ENCODE measurements at places on chromosomes 1 and 21. TPM values are rescaled to one million over a fixed set of nuclear protein-coding genes. Genes with fewer than 3 reads are reported as not detected.
A peak's percentile ranks its signal among the peaks of the same experiment; 100 is the strongest.

GRCh38 chr1:248740876-248741275 is 14.7 kb downstream of the LYPD8 start:
- DNase-seq, result no peak
- H3K4me3 ChIP-seq, result no peak overlapping the region
- peaks cover 14% of the 10 kb centered on the region for H3K27me3 ChIP-seq
- H3K27ac ChIP-seq, result no peak overlapping the region

- DNase-seq, result no peak
- H3K27me3 ChIP-seq, result peaks cover 13% of the 10 kb centered on the region
- H3K4me1 ChIP-seq, result peaks cover 14% of the 10 kb centered on the region
- H3K36me3 ChIP-seq, result no peaks in the 10 kb centered on the region
- H3K4me3 ChIP-seq, result no peak overlapping the region
- no peak overlapping the region for H3K27ac ChIP-seq
Measured at GRCh38 chr1:15016526-15016925, 137.0 kb upstream of the TMEM51 start.

DNA sequence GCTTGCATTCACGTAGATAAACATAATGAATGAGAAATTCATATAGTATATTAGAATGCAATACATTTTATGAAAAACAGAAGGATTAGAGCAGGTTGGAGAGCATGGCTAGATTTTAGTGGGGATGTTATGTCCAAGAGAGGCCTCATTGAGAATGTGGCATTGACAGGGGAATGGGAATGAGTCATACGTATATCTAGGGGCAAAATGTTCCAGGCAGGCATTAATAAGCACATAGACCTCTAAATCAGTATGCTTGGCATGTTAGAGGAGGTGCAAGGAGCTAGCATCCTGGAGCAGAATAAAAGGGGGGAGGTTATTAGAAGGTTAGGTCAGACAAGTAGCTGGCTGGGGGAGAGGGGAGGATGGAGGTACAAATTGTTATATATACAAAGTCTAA is 93.0 kb downstream of the USH2A start:
- H3K27me3 ChIP-seq, result no peaks in the 10 kb centered on the region
- no peaks in the 10 kb centered on the region for H3K4me1 ChIP-seq
- no peaks in the 10 kb centered on the region for H3K36me3 ChIP-seq
- H3K4me3 ChIP-seq, result no peak overlapping the region

DNA sequence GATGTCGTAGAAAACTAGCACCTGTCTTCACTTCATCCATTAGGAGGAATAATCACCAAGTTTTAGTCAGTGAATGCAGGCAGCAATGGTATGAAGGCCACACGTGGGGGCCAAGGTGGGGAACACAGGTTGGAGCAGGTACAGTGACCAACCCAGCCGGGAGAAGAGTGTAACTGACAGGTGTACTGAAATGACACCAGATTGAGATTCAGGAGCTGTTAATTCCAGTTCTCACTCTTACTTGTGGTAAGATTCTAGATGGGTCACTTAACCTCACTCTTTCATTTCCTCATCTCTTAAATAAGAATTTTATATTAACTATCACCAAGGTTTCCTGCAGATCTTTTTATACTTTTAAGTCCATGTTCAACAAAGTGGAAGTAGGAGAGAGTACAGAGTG is 206.2 kb upstream of the PTBP2 start:
- no peaks in the 10 kb centered on the region for H3K4me1 ChIP-seq
- no peaks in the 10 kb centered on the region for H3K36me3 ChIP-seq
- H3K27ac ChIP-seq, result no peak overlapping the region
- DNase-seq, result no peak

- H3K4me1 ChIP-seq, result no peaks in the 10 kb centered on the region
- H3K36me3 ChIP-seq, result no peaks in the 10 kb centered on the region
- H3K27me3 ChIP-seq, result peaks cover 6% of the 10 kb centered on the region
- H3K27ac ChIP-seq, result no peak overlapping the region
- DNase-seq, result no peak
Measured at GRCh38 chr1:234253732-234254131, 119.5 kb upstream of the COA6 start.

GRCh38 chr1:236809148-236809547 is 14.1 kb downstream of the MTR start:
- no peak for DNase-seq
- peaks cover 82% of the 10 kb centered on the region for H3K36me3 ChIP-seq
- no peak overlapping the region for H3K4me3 ChIP-seq
- peaks cover 42% of the 10 kb centered on the region for H3K4me1 ChIP-seq
- H3K27ac ChIP-seq, result peak overlapping the region; percentile 2
- no peaks in the 10 kb centered on the region for H3K27me3 ChIP-seq

GRCh38 chr1:180954005-180954800 is 41.5 kb downstream of the KIAA1614 start:
- H3K4me3 ChIP-seq, result peak overlapping the region; percentile 74
- peaks cover 12% of the 10 kb centered on the region for H3K36me3 ChIP-seq
- peak overlapping the region; percentile 27 for H3K27ac ChIP-seq
- DNase-seq, result peak; percentile 65
- H3K4me1 ChIP-seq, result peaks cover 16% of the 10 kb centered on the region

DNA sequence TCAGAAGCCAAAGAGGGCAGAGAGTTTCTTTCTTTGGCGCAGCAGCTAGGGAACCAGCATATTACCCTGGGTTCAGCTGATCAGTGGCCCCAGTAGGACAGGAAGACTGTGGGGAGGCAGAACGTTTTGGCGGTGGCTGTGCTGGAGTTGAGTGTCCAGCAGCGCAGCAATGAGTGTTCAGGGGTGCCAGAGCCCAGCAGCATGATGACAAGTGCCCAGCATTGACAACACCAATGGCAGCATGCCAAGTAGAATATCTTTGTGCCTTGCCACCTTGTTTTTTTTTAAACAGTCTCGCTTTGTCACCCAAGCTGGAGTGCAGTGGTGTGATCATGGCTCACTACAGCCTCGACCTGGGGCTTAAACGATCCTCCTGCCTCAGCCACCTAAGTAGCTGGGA is 106.7 kb upstream of the CDC42BPA start:
- peaks cover 18% of the 10 kb centered on the region for H3K4me1 ChIP-seq
- H3K27me3 ChIP-seq, result no peaks in the 10 kb centered on the region
- H3K36me3 ChIP-seq, result no peaks in the 10 kb centered on the region
- H3K27ac ChIP-seq, result no peak overlapping the region
- no peak for DNase-seq

Gene KCNH1
- total RNA-seq, result not detected

DNA sequence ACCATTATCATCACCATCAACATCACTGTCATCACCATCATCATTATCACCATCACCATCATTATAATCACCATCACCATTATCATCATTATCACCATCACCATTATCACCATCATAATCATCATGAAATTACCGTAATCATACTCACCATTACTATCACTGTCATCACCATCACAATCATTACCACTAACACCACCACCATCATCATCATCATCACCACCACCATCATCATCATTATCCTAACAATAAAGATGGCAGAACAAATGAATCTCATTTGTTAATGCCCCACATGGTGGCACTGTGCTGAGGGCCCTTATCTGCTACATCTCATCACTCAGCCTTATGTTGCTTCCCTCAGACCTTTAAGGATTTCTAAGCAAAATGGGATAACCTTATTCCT is 9.4 kb upstream of the PLA2G2E start:
- no peaks in the 10 kb centered on the region for H3K4me1 ChIP-seq
- no peaks in the 10 kb centered on the region for H3K36me3 ChIP-seq
- H3K27me3 ChIP-seq, result no peaks in the 10 kb centered on the region
- H3K27ac ChIP-seq, result no peak overlapping the region
- H3K4me3 ChIP-seq, result no peak overlapping the region

DNA sequence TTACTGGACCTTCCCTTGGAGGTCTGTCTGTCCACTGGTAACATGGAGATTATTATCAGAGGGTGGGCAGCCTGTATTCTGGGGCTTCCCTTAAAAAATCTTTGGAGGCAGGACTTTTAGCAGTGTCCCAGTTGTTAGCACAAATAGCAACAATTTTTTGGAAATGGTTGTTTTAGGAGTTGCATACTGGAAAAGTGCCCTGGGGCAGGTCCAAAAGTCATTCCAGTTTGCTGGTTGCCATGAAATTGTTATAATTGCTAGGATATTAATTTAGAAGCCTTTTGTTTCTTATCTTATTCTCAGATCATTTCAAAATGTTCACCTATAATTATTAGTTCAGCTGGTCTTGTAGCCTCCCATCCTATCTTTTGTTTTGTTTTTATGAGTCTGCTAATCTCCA is 71.0 kb downstream of the PTGS2 start:
- no peak overlapping the region for H3K27ac ChIP-seq
- no peaks in the 10 kb centered on the region for H3K27me3 ChIP-seq
- no peak overlapping the region for H3K4me3 ChIP-seq
- DNase-seq, result no peak
- H3K36me3 ChIP-seq, result no peaks in the 10 kb centered on the region

- no peaks in the 10 kb centered on the region for H3K36me3 ChIP-seq
- peaks cover 4% of the 10 kb centered on the region for H3K27me3 ChIP-seq
- H3K4me3 ChIP-seq, result no peak overlapping the region
- no peak overlapping the region for H3K27ac ChIP-seq
Measured at GRCh38 chr1:213444224-213444623, 393.2 kb downstream of the RPS6KC1 start.

DNA sequence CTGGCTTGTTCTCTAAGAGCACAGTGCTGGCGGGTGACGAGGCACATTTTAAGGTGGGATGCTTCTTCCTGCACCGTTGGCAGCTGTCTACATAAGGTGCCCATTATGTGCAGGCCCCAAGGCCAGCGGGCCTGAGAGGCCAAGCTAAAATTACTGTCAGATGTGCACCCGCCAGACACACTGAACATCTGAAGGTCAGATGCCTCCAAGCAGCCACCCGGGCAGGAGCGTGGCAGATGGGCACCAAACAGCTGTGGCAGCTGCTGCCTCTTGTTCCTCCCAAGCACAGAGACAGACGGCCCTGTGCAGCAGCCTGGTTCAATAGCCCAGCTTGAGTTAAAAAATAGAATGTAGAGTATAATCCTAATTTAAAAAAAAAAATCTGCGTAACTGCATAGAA is 211.9 kb upstream of the EDN2 start:
- H3K4me1 ChIP-seq, result peaks cover 27% of the 10 kb centered on the region
- H3K36me3 ChIP-seq, result no peaks in the 10 kb centered on the region
- H3K4me3 ChIP-seq, result no peak overlapping the region
- H3K27ac ChIP-seq, result peak overlapping the region; percentile 65
- H3K27me3 ChIP-seq, result no peaks in the 10 kb centered on the region
- DNase-seq, result no peak

DNA sequence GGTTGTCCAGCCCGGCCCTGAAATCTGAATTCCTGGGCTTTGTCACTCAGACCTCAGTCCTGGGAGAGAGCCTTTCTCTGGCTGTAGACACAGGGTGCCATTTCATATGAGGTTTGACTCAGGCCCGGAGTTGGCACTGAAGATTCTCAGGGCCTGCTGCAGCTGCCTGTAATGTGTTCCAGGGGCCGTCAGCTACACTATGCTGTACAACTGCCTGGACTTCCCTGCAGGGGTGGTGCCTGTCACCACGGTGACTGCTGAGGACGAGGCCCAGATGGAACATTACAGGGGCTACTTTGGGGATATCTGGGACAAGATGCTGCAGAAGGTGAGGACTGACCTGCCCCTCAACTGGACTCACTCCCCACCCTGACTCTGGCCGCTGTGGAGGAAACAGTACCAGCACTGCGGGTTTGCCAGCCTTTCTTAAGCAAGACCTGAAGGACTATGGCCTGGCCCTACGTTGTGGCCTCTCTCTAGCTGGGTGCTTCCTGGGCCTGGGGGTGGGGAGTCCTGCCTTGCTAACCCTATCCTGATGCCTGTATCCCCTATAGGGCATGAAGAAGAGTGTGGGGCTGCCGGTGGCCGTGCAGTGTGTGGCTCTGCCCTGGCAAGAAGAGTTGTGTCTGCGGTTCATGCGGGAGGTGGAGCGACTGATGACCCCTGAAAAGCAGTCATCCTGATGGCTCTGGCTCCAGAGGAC is 18.9 kb downstream of the FAAH start:
- no peak overlapping the region for H3K27ac ChIP-seq
- H3K36me3 ChIP-seq, result peaks cover 4% of the 10 kb centered on the region
- no peak overlapping the region for H3K4me3 ChIP-seq

DNA sequence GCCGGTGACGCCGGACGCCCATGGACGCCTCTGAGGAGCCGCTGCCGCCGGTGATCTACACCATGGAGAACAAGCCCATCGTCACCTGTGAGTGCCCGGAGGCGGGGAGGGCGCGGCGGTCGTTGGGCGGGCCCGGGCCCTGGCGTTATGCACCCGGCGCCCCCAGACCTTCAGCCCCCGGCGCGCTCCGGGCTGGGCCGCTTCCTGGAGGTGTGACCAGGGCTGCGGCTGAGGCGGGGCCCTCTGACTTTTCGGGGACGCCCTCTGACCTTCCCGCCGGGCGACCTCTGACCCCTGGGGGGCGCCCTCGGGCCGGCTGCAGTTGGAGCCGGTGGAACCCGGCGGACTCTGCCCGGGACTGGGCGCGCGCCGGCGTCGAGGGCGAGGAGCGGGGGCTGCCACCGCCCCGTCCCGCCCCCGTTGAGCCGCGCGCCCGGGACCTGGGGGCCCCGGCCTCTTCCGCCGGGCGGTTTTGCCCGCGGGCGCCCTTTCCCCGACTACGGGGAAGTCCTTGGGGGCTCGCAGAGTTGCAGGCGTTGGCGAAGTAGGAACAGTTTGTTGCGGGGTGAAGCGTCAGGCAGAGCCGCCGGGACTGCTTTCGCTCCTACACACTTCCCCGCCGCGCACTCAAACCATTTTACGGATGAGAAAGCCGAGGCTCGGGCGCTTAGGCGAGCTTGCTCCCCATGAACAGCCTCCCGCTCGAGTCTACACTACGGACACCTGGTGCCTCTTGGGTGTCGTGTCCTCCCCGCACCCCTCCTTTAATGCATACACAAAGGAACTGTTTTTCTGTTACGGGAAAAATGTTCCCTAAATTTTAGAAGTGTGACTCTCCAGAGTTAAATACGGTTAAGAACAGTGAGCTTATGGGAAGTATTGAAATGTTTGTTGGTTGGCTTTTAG is 618 bp downstream of the TRAPPC10 start:
- H3K36me3 ChIP-seq, result no peaks in the 10 kb centered on the region
- H3K4me3 ChIP-seq, result peak overlapping the region; percentile 98
- DNase-seq, result peak; percentile 69
- H3K4me1 ChIP-seq, result peaks cover 59% of the 10 kb centered on the region

Gene MPL
- 0.82 TPM for total RNA-seq

GRCh38 chr1:223147873-223148272 is 4.8 kb upstream of the TLR5 start:
- no peak overlapping the region for H3K27ac ChIP-seq
- no peak overlapping the region for H3K4me3 ChIP-seq
- DNase-seq, result no peak

Gene S100A3
- 0.36 TPM for total RNA-seq

Gene CA6
- total RNA-seq, result not detected
